ENCODE measurements at places on chromosomes 5 and 9.
A peak's percentile ranks its signal among the peaks of the same experiment; 100 is the strongest.

DNA sequence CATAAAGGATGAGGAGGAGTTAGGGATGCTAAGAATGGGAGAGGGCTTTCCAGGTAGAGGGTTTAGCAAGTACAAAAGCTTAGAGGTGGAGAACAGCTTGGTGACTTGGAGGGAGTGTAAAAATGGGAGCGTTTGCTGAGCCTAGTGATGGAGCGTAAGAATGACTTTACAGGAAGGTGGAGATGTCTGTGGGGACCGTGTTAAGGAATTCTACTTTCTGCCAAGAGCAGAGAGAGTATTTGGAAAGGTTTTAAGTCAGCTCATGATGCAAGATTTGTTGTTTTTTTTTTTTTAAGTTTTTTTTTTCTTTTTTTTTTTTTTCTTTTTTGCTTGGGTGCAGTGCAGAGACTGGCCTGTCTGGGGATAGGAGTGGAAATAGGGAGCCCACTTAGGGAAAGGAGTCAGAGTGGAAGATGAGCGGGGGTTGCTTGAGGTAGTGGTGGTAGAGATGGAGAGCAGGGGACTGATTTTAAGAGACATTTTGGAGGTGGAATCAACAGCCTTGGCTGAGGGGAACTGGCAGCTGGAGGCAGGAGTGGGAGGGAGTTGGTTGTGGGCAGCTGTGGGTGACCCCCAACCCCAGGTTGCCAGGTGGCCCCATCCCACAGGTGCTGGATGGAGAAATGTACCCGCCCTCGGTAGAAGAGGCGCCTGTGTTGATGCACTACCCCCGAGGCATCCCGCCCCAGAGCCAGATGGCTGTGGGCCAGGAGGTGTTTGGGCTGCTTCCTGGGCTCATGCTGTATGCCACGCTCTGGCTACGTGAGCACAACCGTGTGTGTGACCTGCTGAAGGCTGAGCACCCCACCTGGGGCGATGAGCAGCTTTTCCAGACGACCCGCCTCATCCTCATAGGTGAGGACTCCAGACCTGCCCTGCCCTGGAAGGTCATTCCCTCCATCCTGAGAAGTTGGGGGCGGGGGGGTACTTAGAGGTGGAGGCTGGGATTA is 12.4 kb downstream of the PTGS1 start:
- no peak for DNase-seq

DNA sequence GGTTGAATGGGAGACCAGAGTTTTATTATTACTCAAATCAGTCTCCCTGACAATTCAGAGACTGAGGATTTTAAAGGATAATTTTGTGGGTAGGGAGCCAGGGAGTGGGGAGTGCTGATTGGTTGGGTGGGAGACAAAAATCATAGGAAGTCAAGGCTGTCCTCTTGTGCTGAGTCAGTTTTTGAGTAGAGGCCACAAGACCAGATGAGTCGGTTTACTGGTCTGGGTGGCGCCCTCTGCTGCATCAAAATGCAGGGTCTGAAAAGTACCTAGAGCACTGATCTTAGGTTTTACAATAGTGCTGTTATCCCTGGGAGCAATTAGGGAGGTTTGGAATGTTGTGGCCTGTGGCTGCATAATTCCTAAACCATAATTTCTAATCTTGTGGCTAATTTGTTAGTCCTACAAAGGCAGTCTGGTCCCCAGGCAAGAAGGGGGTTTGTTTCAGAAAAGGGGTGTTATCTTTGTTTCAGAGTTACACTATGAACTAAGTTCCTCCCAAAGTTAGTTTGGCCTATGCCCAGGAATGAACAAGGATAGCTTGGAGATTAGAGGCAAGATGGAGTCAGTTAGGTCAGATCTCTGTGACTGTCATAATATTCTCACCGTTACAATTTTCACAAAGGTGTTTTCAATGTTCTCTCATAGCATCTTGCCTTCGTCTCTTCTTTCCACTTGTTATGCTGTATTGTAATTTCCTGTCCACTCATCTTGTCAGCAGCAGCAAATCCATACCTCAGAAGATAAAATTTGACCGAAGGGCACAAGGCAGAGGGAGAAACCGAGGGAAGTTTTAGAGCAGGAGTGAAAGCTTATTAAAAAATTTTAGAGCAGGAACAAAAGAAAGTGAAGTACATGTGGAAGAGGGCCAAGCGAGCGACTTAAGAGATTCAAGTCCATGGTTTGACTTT is 59.2 kb upstream of the CLINT1 start:
- peak; percentile 22 for DNase-seq

DNA sequence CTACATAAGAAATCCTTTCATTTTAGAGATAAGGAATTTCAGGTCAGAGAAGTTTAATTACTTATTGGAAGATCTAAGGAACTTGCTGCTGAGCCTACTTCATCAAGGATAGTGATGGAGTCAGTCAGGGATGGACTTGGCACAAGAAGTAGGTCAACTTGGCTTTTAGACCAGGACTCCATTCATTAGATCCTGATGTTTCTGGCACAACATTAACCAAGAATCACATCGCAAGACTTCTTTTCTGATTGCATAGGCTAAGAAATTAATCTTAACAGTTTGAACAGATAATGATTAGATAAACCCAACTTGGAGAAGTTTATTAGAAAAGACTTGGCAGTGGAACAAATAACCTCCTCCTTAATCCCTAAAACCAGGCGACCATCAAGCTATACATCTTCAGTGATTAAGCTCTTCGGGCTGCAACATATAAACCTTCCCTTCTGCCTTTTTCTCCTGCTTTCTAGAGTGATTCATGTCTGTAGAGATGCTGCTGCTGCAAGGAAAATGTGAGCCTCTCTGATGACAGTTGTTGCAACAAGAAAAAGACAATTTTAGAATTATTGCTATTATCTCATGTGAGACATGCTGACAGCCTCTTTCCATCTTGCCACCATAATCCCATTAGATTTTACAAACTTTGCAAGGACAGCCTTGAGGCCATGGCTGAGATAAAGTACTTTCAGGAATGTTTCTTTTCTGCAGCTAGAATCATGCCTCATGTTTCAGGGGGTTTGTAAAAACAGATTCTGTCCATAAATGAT is 207.9 kb upstream of the SLC27A6 start:
- no peak for DNase-seq

GRCh38 chr5:67081261-67081660 is 115.3 kb downstream of the CD180 start:
- no peak for DNase-seq

GRCh38 chr5:57422993-57423392 is 59.6 kb downstream of the ACTBL2 start:
- no peak for DNase-seq

DNA sequence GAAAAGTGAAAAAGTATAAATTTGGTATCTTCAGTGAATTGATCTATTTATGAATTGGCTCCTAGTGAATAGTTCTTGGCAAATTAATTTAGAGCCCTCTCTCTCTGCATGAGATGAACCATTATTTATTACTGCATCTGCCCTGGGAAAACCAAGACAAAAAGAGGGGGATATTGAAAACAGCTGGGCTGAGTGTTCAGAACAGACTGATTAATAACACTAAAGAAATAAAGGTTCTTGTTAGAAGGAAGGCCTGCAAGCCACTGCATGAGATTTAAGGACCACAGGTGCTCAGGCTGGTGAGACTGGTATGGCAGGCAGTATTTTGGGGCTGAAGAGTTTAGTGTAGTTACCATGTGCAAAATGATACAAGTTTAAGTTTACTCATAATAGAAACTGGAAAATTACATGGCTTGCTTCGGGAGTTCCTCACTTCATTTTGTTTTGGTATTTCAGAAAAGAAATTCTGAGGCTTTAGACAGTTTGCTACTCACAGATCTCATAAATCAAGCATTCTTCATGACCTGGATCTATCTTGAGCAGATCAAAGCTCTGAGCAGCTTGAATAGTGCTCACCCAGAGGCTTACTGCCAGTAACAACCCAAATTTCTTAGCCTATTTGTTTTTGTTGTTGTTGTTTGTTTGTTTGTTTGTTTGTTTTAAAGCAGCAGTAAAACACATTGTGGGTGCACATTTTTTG is 56.1 kb downstream of the KIAA1958 start:
- no peak for DNase-seq

- no peak for DNase-seq
These were observed 124.7 kb downstream of the ALDH1A1 start for GRCh38 chr9:72827950-72828731.

DNA sequence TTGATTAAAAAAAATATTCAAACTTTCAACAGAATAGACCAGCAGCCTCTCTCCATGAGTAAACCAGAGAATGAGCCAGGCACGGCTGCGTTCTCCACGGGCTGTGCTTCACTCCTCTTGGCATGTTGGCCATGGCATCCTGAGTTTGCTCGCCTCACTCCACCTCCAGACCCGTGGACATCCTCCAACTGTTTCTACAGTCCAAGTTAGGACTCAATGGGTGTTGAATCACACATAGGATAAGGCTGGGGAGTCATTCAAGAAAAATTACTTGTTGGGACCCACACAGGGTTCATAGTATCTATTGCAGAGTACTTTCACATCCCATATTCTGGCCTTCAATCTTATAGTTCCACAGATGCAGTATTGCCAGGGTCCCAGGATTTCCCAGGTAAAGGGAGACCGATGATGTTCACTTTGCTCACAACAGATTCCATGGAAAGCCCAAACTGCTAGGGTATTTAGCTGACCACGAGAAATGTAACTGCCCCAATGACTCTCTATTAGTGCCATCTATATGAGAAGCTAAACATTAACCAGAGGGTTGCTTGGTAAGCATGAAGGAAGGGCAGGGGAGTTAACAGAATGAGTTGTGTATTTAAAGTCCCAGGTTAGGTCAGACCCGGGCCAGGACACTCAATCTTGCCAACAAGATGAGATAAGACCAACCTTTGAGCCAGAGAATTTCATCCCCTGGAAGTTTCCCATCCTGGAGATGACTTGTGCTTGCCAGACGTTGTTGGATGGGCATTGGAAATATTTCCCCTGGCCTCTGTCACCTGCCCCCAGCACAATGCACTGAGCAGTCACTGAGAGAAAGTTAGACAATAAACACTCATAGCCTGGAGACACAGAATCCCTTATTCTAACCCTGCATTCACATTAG is 19.7 kb upstream of the GDA start:
- no peak for DNase-seq

- DNase-seq = no peak
These were observed 384.7 kb upstream of the SMC2 start for GRCh38 chr9:103709366-103709765.

DNA sequence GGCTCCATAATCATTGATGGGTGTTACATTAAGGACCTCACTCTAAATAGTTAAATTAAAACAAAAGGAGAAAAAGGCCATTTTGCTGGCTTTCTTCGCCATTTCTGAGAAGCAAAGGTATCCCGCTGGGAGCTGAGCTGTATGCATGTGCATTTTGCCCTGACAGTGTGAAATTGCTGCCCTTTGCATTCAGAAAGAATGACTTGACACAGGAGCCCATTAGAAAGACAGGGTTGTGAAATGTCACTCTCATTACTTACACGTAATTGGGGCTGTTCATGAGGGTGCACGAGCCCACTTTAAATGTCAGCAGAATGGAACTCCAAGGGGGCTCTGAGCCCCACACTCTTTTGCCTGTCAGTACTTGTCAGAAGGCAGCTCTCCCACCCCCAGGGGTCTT is 85.0 kb downstream of the SEMA4D start:
- DNase-seq = peak; percentile 50

GRCh38 chr9:78235256-78235761 is 566 bp upstream of the CEP78 start:
- no peak for DNase-seq

- DNase-seq = peak; percentile 6
These were observed 218.4 kb downstream of the ADAMTS6 start for GRCh38 chr5:65263321-65263720.

DNA sequence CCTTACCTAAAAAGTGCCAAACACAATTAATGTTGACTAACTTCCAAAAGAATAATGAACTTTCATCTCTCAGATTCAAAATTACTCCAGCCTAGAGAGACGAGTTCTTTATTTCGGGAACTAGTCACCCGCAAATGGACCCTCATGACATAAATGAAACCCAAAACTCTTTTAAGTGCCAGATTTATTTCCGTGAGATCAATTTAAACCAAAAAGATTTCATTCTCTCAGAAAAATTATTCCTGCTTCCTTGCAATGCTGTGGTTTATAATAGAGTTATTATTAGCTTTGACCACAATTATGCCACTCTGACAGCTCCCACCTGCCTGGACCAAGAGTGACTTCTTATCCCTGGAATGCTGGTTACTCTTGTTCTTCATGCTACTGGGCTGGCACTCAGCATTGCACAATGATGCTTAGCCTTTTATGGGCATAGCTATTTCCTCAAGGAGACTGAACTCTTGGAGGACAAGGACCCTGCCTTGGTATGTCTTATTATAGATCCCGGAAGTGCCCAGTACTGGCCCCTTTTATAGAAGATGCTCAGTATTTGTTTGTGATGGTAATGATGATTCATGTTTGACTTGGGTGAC is 183.5 kb downstream of the SNX18 start:
- DNase-seq = peak; percentile 41

DNA sequence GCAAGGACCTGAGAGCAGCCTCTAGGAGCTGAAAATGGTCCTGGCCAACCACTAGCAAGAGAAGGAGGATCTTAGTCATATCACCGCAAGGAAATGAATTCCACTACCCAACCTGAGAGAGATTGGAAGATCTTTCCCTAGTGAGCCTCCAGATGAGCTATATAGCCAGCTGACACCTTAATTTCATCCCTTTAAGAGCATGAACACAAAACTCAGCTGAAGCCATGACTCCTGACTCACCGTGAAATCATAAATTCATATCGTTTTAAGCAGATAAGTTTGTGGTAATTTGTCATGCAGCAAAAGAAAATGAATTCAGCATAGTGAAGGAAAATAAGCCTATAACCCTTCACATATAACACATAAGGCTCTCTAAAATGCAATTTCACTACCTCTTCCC is 23.5 kb downstream of the MAPKAP1 start:
- DNase-seq = no peak
